ENCODE measurements at places on chromosomes 5 and 9.

GRCh38 chr5:6926491-6927038, 213.3 kb downstream of the TENT4A start:
- no peak for DNase-seq

DNA sequence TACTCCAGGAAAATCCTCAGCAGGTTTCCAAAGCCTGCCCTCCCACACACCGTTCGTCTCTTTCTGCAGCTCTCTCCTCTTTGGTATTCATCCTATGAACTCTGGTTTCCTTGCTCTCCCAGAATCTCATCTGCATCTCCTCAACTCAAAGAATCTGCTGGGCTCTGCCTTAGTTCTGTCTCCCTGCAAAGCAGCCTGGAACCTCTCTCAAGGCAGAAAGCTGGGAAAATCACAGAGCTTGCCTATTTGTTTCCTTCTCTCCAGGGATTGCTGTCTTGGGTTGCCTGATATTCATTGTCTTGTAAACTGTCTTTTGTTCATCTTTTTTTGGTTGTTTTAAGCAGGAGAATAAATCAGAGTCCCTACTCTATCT, 5.3 kb upstream of the ERAP2 start:
- no peak for DNase-seq

DNA sequence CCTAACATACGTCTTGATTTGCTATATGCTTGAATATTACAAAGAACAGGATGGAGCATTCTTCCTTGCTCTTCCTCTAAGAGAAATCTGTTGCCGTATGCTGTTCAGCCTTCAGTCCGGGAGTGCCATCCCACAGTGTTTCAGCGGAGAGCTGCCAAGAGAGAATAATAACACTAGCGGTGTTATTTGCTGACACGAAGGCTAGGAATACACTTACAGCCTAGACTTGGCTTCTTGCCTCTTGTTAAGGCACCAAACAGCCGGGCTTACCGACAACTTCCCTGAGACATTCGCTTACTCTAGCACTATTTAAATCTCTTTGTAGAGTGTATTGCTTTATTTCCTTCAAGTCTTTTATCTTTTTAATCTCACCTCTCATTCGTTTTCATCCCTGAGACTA, 31.4 kb downstream of the KCTD16 start:
- DNase-seq = no peak

DNA sequence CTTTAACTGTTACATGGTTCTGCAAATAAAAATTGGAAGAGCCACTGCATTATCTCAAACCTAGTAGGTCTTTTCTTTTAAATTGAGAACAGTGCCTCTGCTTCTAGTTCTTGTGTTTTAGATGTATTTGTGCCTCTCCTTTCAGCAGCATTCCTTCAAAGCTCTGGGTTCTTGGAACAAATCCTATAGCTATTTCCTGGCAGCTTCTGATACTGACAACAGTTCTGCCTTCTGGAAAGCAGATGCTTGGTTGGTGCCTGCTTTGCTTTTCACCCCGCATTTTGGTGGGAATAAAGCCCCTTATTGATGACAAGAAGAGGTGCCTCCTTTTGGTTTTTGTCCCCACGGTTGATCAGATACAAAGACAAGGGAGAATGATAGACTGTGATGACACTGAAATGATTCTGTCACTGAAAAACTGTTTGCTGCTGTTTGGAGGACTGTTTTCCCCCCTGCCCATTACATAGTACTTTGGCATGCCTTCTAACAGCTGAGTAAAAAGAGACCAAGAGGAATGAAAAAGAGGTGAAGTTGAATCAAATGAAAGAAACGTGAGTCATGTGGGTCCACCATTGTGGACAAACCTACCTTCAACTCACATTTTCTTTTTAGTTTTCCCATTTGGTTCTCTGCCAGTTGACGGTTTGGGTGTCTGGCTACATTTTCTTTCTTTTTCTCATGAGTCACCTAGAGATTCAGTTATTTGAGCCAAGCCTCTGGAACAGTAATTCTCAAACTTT, 5.6 kb downstream of the PTCD2 start:
- DNase-seq = no peak

GRCh38 chr9:136850866-136851775, 1.0 kb upstream of the MAMDC4 start:
- DNase-seq = no peak

DNA sequence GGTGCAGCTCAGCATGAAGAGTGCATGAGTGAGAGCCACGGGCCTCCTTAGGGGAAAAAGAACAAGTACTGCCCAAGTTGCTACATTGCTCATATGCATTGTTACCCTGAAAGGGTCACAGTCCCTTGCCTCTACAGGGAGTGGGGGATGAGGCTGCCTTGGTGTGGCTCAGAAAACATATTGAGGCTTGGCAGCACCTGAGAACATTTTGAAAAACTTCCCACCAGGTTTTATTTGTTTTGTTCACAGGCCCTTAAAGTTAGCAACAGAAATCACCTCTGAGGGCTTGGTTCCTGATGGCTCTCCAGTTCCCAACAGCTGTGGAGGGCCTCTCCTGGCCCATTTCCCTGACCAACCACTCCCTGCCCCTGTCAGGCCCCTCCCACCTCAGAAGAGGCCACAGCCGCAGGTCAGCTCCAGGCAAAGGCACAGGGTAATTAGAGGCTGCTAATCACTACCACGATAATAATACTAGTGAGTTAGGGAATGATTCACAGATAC, 90.7 kb upstream of the ADRA1B start:
- no peak for DNase-seq

- no peak for DNase-seq
These were observed 4.6 kb upstream of the DUSP1 start for GRCh38 chr5:172775326-172776234.

- no peak for DNase-seq
These were observed 57.9 kb upstream of the CTNND2 start for GRCh38 chr5:11962122-11962521.

GRCh38 chr9:96449523-96449844, 485 bp upstream of the HABP4 start:
- DNase-seq = no peak

GRCh38 chr9:130186051-130186450, 13.8 kb downstream of the NCS1 start:
- DNase-seq = no peak

- no peak for DNase-seq
These were observed 5.1 kb upstream of the SSBP2 start for GRCh38 chr5:81756016-81756415.

GRCh38 chr9:136274786-136275654, 28.9 kb downstream of the CCDC187 start:
- DNase-seq = no peak

- no peak for DNase-seq
These were observed 66.9 kb upstream of the SLIT3 start for GRCh38 chr5:169367861-169368260.

- DNase-seq = no peak
These were observed 159.3 kb downstream of the NR3C1 start for GRCh38 chr5:143244000-143244736.

DNA sequence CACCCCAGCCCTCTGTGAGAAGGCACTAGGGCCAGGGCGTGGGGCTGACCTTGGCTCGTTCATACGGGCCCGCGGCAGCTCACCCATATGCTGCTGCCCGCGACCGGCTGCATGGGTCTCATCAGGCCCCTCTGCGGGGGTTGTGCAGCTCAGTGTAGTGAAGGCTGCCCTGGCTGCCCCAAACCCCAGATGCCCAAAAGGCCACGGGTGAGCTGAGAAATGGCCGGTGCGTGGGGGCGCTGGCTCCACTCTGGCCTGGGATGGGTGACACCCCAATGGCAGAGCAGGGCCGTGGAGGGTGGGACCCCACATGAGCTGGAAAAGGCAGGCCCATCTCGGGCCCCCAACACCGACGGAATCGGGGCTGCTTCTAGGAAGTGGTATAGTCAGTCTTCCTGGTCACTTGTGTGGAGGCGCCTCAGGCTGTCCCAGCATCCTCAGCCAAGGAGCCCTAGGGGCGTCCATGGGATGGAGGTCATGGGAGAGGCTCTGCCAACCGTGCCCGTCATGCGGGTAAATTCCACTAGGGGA, 19.4 kb upstream of the LRRC14B start:
- DNase-seq = no peak

DNA sequence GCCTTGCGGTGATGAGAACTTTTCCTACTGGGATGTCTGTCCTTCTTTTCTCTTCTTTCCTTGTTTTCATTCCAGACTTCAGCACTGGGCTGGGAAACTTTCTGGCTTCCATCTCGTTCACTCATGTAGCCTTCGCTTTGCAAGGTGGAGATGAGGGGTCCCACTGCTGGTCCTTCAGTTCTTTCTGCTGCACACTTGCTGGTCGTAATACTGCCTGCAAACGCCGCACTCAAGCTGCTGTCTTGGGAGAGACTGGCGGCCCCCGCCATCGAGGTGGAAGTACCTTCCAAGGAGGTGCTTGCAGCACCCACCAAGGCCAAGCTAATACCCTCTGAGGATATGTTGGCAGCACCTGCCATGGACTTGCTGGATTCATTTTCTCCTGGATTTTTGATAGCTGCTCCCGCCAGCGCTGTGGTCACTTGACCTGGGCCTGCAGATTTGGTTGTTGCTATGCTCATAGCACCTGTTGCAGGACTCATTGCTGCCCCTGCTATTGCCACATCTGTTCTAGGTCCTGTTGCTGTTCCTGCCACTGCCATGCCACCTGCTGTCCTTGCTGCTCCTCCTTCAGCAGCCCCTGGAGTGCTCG, 3.0 kb downstream of the GARIN3 start:
- no peak for DNase-seq

- no peak for DNase-seq
These were observed 28.3 kb downstream of the UHRF2 start for GRCh38 chr9:6441269-6441668.

DNA sequence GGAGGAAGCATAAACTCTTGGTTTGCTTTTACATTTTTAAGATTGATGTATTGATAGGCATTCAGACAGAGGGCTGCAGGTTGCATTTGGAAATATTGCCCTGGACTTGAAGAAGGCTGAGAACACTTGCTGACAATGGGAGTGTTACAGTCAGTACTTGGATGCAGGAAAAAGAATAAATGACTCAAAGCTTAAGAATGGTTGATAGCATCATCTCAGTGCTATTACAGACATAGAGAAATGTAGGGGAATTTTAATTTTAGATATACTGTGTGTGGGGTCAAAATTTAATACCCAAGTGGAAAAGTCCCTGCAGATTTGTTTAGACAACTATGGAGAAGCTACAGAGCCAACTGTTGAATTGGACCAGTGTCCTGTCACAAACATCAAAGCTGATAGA, 101.1 kb downstream of the ISL1 start:
- no peak for DNase-seq

- peak; percentile 67 for DNase-seq
These were observed 52.0 kb upstream of the DAPK1 start for GRCh38 chr9:87445646-87446045.

- no peak for DNase-seq
These were observed 139.0 kb upstream of the GAS1 start for GRCh38 chr9:87086221-87086818.

DNA sequence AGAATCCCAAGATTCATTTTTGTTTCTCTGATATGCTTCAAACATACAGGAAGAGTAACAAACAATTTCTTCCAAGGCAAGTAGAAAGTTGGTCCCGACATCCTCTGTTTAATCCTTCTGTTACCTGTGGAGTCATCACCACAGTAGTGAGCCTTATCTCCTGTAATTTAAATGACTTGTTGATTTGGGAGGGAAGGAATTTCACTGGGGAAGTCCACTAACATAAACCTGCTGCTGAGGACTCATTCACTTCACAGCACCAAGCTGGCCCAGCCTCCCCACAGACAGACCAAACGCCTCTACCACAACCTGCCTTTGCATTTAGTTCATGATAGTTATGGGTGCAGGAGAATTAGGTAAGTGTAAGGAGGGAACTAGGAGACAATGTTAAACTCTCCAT, 63.2 kb downstream of the PRKACG start:
- DNase-seq = no peak

DNA sequence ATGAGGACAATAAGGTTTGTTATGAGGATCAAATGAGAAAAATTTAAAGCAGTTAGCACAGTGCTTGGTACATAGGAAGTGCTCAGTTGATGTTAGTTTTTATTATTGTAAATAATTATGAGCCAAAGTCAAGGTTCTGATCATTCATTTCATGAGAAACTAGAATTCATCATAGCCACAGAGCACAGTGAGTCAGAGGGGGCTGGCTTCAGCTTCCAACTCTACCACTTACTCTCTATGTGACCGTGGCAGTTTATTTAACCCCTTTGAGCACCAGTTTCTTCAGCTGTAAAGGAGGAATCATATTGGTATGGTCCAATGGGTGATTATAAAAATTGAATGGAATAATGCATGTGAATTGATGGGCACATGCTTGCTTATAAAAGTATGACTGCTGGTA, 39.4 kb downstream of the KLHL3 start:
- no peak for DNase-seq

GRCh38 chr5:35297755-35298154, 67.5 kb upstream of the PRLR start:
- no peak for DNase-seq

GRCh38 chr9:123471843-123472570, 116.0 kb downstream of the CRB2 start:
- no peak for DNase-seq

DNA sequence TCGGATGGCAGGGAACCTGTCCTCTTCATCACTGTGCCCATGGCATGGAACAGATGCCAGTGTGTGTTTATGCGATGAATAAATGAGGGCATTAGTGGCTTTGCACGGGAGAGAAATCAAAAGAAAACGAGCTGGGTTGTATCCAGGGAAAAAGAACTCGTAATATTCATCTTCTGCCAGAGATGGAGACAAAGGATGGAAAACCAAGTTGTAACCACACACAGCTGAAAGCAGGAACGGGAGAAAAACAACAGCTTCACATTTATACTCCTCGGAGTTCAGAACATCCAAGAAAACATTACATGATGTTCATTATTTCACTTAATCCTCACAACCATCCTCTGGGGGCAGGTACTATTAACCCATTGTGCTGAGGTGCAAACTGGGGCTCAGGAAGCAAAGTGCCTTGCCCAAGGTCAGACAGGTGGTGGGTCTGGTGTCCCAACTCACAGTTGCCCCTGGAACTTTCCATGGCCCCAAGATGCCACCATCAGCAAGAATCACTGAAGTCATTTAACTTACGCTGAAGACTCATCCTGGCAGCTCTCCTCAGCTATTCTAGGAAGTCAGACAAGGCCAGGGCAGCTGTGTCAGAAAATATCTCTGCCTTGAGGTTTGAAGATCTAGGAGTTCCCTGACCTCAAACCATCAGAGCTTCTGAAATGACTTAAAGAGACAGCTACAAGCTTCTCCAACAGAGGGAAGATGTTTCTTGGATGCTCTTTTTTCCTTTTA, 250.4 kb downstream of the NSG2 start:
- no peak for DNase-seq

All from GM13976 (cell line).